ENCODE measurements at places on chromosomes 16 and 17. TPM values are rescaled to one million over a fixed set of nuclear protein-coding genes. Genes with fewer than 3 reads are reported as not detected.

Gene ZFPM1
- 4.4 TPM for total RNA-seq

Gene CCDC154
- total RNA-seq, result 0.07 TPM

Gene ZACN
- total RNA-seq, result not detected

Gene TEPSIN
- total RNA-seq, result 14.4 TPM

Gene KRTAP2-2
- total RNA-seq, result not detected

Gene PIK3R6
- not detected for total RNA-seq

- DNase-seq, result peak; percentile 62
Observed at GRCh38 chr16:81593481-81593880, 148.9 kb downstream of the CMIP start.

DNA sequence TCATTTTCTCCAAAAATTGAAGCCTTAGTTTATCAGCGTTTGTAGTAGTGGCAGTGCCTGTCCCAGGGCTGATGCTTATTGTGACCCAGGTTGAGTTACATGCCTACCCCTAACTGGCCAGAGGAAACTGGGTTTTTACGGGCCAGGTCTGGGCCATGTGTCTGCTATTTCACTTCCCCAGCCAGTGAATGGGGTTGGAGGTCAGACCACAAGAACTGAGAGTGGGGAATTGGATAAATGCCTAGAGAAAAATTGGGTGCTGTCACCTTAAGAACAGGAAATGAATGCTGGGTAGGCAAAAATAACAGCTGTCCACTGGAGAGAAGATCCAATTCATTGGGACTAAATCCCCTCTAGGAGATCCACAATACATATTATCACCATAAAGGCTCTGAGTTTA lies 5.2 kb downstream of the ADPRM start:
- DNase-seq, result no peak

DNA sequence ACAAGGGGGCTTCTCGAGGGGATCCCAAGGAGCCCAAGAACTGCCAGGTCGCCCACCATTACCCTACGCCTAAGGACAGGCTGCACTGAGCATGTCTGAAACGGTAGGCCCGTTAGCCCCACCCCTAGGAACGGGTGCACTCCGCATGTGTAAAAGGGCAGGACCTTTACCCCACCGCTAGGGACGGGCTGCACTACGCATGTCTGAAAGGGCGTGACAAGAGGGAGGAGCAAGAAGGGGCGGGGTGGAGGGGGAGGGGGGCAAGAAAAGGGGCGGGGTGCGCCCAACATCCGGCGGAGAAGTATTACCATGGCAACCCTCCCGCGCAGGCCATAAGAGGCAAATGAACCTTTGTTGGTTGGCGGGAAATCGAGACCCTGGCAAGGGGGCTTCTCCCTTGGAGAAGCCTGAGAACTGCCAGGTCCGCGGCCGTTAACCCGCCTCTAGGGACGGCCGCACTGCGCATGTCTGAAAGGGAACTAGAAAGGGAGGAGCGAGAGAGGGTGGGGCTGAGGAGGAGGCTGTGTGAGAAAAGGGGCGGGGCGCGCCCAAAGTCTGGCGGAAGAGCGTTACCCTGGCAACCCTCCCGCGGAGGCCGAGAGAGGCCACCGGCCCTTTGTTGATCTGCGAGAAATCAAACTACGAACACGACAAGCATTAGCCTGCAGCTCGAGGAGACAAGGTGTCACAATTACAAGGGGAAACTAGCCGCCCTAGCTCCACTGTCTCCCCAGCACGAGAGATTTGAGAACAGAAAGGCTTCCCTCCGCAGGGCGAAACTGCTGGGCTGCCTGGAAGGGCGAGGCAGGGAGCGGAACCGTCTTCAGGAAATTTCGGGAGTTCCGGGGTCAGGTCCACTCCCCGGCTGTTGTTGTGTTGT lies 2046.8 kb downstream of the TP53TG3F start:
- DNase-seq, result no peak

- no peak for DNase-seq
Observed at GRCh38 chr17:67021196-67021595, 23.2 kb upstream of the CACNG1 start.

DNA sequence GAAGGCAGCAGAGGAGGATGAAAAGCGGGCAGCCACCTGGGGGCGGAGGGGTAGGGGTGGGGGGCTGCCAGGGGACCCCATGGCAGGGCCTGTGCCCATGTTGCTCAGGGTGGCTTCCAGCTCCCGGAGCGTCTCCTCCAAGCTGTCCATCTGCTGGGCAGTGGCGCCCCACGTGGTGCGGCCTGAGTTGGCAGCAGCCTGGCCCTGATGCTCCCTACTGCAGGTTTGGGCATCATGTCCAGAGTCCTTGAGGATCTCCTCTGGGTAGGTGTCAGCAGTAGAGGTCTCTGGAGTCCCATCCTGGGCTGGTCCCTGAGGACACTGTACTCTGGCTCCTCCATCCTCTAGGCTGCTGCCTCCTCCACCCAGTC lies 60.9 kb downstream of the SRCIN1 start:
- no peak for DNase-seq

- DNase-seq, result no peak
Observed at GRCh38 chr16:86891121-86891520, 312.8 kb downstream of the FOXL1 start.

DNA sequence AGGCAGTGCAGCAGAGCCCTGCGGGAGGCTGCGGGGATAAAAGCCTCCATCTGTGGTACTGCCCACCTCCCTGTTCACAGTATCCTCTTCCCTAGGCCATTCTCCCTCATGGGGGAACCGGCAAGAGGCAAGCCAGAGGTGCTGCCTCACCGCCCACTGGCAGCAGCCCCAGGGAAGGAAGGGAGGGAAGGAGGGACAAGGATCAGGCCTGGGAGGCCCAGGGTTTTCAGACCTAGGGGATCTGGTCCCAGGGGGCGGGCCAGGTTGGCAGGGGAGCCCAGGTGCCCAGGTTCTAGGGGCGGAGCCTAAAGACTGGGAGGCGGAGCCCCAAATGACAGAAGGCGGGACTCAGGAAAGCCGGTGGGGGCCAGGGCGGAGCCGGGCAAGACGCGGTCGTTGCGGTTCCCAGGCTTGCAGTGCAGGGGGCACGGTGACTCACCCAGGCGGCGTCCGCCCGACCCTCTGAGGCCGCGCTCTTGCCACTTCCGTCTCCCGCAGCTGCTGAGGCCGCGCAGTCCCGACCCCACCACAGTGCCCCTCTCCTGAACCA lies 3.0 kb upstream of the MTMR4 start:
- DNase-seq, result no peak

- DNase-seq, result no peak
Observed at GRCh38 chr16:70421014-70421413, 17.9 kb downstream of the ST3GAL2 start.

DNA sequence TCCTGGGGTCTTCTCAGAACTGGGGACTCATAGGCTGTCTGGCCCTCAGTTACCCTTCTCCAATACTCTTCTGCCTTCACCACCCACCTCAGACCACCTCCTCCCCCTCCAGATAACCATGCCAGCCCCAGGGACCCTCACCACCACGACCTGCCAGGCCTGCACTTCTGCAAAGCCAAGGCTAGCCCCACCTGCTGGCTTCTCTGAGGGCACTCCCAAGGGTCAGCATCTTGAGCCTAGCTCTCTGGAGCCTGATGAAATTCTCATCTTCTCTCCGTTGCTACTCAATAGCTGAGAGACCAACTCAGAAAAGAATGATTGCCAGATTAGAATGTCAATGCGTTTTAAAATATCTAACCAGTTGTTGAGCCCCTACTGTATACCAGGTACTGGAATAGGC lies 56.1 kb upstream of the LYRM9 start:
- no peak for DNase-seq

GRCh38 chr17:12078791-12079190 lies 58.1 kb downstream of the MAP2K4 start:
- DNase-seq, result peak; percentile 72

DNA sequence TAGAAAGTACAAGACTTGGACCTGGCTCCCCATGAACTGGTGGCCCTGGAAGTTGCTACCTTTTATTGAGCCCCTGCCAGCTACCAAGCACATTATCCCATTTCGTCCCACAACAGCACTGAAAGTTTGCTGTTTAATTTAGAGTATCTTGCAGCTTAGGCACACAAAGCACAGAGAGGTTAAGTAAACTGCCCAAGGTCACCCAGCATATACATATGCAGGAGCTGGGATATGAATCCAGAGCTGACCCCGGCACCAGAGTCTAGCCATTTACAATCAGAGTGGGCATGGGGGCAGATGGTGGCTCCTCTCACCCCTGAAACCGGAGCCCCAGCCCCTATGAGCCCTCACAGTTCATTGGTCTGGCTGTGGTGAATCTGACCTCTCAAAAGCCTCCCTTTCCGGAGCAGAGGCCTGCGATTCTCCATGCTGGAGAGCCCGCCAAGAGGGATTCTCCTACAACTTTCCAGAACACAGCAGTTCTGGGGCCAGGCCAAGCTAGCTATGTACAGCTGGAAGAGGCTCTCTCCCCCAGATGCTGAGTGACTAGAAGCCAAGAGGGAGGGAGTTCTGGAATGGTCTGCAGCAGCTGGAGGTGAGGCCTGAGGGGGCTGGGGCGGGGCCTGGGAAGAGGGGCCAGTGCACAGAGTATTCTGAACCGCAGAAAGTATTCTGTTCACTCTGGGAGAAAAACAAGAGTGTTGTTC lies 58.3 kb downstream of the SREBF1 start:
- no peak for DNase-seq

- peak; percentile 89 for DNase-seq
Observed at GRCh38 chr16:19005561-19006445, 22.1 kb downstream of the TMC7 start.

- no peak for DNase-seq
Observed at GRCh38 chr16:29812754-29813643, 1.0 kb downstream of the PRRT2 start.

DNA sequence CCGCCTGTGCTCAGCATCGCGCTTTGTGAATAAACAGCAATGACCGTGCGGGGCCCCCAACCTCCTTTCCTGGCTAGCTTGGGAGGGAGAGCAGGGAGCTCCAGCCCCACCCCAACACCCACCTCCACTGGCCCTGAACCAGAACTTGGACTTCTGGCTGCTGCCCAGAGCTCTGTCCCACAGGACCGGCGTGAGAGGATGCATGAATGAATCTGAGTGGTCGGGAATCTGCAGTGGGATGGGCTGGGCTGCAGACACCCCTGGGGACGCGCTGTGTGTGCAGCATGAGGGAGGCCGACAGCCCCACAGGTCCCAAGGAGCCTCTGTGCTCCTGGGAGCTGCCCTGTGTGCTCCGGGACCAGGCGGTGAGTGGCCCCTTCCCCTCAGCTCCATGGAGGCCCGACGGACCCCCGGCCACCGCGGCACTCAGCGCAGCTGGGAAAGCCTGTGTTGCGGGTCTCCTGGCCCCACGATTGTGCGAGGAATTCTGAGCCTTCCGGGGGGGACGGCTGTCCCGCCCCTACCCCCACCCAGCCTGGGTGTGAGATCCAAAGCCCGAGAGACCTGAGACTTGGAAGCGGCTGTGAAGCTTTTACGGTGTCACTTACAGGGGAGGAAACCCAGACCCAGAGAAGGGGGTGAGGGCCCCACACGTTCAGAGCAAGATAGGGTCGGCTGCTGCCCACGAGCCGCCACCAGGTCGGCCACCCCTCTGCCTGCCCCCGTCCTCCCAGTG lies 5.4 kb downstream of the PIEZO1 start:
- no peak for DNase-seq

DNA sequence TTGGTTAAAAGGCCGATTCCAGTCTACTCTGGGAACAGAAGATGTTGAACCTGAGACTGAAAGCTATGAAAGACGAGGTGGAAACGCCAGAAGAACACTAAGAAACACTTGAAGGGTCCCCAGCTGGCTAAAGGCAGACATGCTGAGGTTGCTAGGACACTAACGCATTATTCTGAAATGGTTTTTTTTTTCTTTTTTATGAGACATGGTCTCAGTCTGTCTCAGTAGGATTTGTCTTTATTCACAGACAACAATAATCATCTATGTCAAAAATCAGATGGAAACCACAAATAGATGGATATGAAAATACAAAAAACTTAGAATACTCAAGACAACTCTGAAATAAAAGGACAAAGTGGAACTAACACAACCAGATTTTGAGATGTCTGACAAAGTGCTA lies 35.0 kb upstream of the RASD1 start:
- no peak for DNase-seq

DNA sequence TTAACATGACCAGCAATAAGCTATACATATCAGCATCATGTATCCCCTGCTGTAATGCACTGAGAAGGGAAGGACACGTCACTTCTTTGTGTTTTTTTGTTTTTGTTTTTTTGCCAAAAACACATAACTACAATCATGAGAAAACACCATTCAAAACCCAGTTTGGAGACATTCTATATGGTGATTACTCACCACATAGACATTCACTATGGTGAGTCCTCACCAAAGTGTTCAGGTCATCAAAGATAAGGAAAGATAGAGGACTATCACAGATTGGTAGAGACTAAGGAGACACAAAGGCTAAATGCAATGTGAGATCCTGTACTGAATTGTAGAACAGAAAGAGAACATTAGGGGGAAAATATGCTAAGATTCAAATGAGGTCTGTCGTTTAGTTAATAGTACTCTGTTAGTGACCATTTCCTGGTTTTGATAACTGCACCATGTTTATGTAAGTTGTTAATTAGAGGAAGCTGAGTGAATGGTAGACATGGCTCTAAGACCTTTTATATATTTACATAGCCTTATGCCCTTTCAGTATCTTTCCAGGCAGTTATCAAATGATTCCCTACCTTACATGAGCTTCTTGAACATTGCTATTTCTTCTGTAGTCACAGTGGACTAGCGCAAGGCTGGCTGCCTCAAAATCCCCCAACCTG lies 46.6 kb downstream of the PIK3R5 start:
- peak; percentile 73 for DNase-seq

DNA sequence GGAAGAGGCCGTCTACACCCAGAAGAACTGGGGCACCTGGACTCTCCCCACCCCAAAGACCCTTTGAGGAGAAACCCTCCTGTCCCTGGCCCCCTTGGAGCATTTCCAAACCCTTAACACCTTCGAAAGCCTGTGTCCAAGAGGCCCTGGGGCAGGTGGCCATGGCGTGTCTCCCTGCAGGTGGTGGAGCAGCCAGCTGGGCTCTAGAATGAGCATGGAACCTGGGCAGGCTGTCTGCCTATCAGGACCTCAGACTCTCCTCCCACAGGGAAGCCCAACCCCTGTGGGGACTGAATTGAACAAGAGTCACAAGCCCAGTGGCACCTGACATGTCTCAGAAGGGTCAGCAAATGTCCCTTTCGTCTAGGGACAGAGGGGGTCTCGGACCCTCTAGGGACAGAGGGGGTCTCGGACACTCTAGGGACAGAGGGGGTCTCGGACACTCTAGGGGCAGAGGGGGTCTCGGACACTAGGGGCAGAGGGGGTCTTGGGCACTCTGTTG lies 8.4 kb downstream of the CBX4 start:
- no peak for DNase-seq

All from foreskin keratinocyte (primary cell).